Endodermal cell (in vitro differentiated cells): ENCODE measurements at places on chromosomes 16 and 17.
A peak's percentile ranks its signal among the peaks of the same experiment; 100 is the strongest.

GRCh38 chr17:49688848-49689247, 11.0 kb upstream of the SPOP start:
- peak; percentile 40 for DNase-seq

DNA sequence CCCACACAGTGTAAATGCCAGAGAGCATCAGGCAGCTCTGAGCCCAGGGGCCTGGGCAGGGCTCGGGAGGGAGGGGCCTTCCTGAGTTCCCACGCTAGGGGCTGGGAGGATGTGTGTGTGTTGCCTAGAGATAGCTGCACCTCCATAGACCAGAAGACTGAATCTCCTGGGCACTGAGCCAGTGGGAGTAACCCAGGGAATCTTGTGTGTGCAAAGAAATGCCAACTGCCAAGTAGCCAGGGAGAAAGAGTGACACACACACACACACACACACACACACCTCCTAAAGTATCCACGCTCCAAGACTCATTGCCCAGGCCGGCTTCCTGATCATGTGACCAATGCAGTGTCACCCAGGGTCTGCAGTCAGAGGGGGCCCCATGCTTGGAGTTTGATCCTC, 166.2 kb upstream of the RPL38 start:
- DNase-seq = peak; percentile 83

- DNase-seq = peak; percentile 64
Measured at GRCh38 chr17:40600486-40601046, 35.3 kb upstream of the CCR7 start.

DNA sequence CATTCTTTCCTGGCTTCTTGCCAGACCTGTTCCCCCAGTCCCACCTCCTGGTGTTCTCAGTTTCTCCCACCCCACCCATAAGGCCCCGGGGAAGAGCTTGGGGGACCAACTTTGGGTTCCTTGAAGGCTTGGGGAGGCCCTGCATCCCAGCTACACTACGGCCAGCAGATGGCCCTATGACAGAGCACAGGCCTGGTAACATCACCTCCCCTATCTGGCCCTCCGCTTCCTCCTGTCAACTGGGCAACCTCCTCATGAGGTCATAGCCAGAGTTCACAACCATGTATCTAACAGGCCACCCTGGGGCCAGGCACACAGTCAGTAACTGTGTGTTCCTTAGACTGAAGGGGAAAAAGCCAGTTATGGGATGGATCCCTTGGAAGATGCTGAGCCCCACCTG, 31.4 kb downstream of the MYO15A start:
- DNase-seq = peak; percentile 80
